ENCODE measurements at places on chromosomes 2 and 18.

DNA sequence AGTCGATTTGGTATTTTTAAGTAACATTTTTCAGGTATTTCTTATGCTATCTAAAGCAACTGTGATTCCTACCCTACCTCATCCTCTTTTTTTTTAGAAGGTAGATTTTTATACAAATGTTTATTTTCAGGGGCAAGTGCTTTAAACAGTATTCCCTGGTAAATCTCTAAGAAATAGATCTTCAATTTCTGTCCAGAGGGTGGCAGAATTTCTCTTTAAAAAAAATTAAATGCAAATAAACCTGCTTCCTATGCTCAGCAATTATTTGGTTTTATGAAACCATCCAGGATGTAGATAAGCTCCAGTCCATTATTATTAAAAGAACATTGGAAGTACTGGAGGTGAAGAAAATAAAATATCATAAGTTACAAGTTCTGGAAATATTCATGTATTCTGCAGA, 191.9 kb downstream of the MYO3B start:
- no peak for DNase-seq

- no peak for DNase-seq
Measured at GRCh38 chr18:72342933-72343332, 201.2 kb downstream of the CBLN2 start.

DNA sequence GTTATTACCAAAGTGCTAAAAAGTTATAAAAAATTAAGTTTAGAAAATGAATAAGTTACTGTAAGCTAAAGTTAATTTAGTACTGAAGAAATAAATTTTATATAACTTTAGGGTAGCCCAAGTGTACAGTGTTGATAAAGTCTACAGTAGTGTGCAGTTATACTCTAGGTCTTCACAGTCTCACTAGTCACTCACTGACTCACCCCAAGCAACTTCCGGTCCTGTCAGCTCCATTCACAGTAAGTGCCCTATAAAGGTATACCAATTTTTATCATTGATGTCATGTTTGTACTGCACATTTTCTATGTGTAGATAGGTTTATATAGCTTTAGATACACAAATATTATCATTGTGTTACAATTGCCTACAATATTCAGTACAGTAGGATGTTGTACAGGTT, 518.3 kb upstream of the PIK3C3 start:
- no peak for DNase-seq

GRCh38 chr2:232506709-232507108, 13.5 kb upstream of the PRSS56 start:
- no peak for DNase-seq

DNA sequence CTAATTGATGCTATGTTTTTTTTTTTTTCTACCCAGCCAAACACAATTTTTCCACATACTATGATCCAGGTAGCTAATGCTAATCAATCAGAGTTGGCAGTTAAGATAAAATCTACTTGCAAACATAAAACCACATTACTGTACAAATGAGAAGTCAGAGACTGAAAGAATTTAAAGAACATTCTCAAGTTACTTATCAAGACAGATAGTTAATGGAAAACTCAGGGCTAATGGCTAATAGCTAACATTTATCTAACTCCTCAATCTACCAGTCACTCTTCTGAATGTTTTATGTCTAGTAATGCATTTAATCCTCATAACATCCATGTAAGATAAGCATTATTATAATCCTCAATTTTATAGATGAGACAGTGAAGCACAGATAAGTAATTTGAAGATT, 537.6 kb upstream of the SETBP1 start:
- no peak for DNase-seq

- no peak for DNase-seq
Measured at GRCh38 chr2:198327526-198327925, 523.1 kb downstream of the PLCL1 start.

DNA sequence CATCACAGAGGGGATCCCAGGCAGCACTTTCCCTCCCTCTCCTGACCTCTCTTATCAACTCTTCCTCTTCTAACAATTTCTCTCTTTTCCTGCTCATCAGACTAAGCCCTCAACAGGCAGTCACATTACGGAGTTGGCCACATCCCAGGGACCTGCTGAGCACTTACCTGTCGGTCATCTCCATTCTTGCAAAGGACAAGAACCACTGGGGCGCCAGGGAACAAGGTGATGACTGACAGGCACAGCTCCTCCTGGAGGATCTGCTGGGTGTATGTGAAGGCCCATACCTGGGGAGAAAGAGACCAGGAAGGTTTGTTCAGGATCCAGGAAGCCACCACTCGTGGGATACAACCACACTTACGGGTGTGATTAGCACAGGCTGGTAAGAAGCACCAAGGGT, 104.8 kb upstream of the CAPN13 start:
- no peak for DNase-seq

DNA sequence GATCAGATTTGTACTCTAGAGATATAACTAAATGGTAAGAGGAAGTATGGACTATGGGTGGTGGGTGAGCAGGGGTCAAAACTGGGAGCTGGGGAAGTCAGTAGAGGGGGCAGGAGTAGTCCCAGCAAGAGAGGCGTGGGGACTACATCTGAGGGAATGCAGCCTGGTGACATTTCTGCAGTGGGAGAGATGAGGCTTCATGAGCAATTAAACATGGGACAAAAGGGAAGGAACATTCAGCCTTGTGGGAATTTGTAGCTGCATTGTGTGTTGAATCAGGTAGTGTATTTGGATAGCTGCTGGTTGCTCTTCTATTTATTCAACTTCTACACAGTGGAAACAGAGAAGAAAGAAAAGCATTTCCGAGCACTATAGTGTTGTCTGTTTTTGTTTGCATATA, 3.6 kb downstream of the CNOT11 start:
- DNase-seq: no peak

DNA sequence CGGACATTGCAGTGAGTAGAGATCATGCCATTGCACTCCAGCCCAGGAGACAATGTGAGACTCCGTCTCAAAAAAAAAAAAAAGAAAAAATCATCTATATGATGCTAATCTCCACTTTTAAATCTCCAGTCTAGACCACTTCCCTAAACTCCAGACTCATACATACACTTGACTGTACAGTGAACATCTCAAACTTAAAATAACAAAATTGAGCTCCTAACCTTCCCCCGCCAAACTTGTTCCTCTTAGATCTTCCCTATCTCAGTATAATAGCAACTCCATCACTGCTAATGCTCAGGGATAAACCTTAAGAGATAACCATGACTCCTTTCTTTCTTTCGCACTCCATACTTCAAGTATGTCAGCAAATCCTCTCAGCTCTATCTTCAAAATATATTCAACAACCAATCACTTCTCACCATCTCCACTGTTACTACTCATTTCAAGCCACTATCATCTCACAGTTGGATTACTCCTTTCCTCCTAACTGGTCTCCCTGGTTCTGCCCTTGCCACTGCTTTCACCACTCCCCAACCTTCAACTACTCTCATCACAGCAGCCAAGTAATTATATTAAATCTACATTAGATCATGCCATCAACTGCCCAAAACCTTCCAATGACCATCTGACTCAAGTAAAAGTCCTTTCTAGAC, 12.0 kb downstream of the MEMO1 start:
- DNase-seq: no peak

GRCh38 chr2:179410552-179411356, 146.1 kb upstream of the SESTD1 start:
- DNase-seq: no peak

GRCh38 chr18:31954349-31954748, 11.4 kb upstream of the TRAPPC8 start:
- DNase-seq: no peak

DNA sequence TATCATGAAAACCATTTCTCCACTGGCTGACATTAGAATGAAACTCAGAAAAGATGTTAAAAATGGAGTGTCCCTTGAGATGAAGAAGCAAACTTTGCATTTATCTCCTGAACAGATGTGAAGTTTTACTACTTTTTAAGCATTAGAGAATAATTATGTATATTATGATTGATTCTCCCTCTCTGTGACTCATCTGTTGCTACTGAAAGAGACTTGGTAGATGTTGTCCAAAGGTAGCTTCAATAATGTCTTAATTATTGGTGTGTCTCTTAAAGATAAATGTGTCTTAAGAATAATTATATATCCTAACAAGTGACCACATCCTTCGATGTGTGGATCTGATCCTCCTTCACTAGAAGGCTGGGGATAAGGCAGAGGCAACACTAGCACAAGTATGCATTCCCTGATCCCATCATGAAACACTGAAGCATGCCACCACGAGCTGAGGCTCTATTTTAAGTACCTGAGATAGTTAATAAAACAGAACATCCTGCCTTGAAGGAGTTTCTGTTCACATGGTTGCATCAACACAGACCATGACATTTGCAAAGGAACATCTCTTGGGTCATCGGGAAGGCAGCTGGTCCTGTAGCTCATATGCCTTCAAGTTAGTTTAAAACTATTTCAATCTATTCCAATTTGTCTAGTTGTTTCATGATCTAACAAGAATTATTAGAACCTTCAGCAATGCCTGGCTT, 15.5 kb downstream of the RND3 start:
- no peak for DNase-seq

GRCh38 chr18:10661317-10661716, 135.5 kb downstream of the NAPG start:
- no peak for DNase-seq

- DNase-seq: no peak
Measured at GRCh38 chr2:207716056-207716455, 4.6 kb downstream of the CCNYL1 start.

GRCh38 chr2:241870611-241871537, 1.3 kb downstream of the RTP5 start:
- no peak for DNase-seq

DNA sequence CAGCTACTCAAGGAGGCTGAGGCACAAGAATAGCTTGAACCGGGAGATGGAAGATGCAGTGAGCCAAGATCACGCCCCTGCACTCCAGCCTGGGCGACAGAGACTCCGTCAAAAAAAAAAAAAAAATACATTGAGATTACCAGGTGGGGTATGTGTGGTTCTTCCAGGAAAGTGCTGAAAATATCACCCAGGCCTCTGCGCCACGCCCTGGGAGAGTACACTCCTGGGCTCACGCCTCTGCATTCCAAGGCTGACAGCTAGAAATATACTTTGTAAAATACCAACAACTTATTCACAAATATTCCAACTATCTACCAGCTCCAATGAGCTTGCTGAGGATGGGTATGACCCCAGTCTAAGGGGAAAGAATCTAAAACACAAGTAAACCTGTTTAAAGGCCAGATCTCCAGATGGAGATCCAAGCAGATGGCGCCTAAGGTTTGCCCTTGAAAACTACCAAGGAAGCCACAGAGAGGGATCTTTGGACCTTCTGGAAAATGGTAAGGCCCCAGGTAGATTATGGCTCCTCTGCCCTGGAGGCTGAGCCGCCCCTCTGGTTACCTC, 21.6 kb upstream of the B3GNT7 start:
- no peak for DNase-seq

GRCh38 chr2:202270487-202270886, 4.9 kb downstream of the NOP58 start:
- no peak for DNase-seq

DNA sequence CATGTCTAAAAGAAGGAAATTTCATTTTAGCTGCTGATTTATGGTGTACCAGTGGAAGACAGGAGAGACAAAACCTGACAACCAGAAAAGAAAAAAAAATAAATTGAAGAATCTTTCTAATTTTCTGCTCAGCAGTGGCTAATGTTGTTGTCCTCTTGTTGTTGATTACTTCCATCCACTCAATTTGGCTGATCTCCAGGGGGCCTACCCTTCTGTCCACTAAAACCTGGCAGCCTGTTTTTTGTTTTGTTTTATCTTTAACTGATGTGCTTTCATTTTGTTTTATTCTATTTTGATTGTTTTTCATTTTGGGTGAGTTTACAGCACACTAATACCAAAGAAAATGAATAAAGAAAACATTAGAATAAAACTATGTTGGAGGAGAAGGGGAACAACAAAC, 27.4 kb downstream of the TFPI start:
- DNase-seq: no peak

- no peak for DNase-seq
Measured at GRCh38 chr2:228535396-228535795, 353.9 kb upstream of the SPHKAP start.

DNA sequence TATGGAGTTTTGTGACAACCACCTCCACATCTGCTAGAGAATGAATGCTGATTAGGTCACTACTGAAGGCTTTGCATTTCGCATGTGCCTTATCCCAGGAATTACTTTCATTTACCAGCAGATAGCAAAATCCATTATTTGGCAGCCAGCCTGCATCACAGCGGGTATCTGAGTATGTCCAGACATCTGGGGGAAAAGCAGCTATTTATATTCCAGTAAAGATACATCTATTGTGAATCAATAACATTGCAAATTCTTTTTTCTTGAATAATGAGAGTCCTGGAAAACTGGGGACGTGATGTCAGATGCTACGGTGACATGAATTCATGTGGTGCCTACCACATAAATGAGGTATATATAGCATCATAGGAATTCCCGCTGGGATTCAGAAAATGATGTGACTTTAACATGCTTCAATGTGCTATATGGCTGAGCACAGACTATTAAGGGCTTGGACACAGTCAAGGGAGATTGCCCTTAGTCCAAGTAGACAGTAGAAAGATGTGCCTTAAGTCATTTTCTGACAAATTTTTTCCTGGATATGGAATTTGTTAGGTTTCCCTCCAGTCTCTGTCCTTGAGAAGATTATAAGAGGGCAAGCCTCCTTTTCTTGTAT, 84.2 kb upstream of the CD302 start:
- DNase-seq: no peak

DNA sequence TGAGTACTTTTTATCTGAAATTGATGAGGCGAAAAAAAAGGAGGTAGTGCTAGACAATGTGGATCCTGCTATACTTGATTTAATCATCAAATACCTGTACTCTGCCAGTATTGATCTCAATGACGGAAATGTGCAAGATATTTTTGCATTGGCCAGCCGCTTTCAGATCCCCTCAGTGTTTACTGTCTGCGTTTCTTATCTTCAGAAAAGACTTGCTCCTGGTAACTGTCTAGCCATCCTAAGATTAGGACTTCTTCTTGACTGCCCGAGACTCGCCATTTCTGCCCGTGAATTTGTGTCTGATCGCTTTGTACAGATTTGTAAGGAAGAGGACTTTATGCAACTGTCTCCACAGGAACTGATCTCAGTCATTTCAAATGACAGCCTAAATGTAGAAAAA, 453 bp downstream of the KLHL41 start:
- DNase-seq: no peak

- DNase-seq: no peak
Measured at GRCh38 chr2:36058953-36059352, 296.6 kb upstream of the CRIM1 start.

- no peak for DNase-seq
Measured at GRCh38 chr18:56579451-56579850, 58.9 kb downstream of the TXNL1 start.

- no peak for DNase-seq
Measured at GRCh38 chr2:185668710-185669109, 69.9 kb upstream of the FSIP2 start.

Data from caudate nucleus (tissue), 63 donors.